Left lung (tissue), 14 donors: ENCODE measurements at places on chromosomes 2 and 18.

- DNase-seq, result peak; percentile 19
Observed at GRCh38 chr2:239165206-239165831, 235.5 kb downstream of the HDAC4 start.

DNA sequence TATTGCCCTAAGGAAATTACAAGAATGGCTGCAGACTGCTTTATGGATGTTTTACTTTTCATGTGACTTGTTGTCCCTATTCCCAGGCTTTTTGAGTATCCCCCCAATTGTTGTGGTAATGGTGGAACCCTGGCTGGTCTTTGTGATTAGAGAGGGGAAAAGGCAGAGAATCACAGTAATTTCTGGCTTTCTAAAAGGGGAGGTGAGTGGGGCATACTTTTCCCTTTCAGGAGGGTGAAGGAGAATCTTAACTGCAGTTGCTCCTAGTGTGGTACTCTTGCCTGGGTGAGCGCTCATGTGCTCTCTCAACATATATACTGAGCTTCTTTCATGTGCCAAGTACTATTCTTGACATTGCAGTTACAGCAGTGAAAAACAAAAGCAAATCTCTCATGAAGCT is 69.3 kb downstream of the ASXL3 start:
- no peak for DNase-seq

DNA sequence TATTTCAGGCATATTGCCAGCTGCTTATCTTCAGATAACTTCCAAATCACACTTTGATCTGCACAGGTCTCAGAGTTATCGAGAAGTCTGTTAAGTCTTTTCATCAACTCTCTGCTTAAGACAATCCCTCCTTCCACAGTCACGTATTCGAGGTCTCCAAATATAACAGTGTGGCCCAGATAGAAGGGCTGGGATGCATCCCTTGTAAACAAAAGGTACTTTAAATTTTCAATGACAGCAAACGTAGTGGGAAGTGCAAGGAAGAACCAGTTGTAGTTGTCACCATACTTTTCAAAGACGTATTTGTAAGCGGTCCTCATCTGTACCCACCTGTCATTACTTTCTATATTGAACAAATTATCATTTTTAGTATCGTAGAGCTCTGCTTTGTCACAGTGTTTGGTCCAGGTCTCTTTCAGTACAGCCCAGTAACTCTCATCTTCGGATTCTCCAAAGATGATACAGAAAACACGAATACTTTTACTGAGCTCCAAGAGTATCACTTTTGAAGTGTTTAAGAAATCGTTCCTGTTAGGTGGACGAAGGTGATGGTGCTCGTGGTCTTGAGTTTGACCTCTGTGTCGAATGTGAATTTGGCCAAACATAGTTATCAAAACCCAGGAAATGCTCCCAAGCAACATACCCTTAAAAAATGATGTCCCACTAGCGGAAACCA is 445 bp downstream of the C1GALT1C1L start:
- DNase-seq, result no peak

DNA sequence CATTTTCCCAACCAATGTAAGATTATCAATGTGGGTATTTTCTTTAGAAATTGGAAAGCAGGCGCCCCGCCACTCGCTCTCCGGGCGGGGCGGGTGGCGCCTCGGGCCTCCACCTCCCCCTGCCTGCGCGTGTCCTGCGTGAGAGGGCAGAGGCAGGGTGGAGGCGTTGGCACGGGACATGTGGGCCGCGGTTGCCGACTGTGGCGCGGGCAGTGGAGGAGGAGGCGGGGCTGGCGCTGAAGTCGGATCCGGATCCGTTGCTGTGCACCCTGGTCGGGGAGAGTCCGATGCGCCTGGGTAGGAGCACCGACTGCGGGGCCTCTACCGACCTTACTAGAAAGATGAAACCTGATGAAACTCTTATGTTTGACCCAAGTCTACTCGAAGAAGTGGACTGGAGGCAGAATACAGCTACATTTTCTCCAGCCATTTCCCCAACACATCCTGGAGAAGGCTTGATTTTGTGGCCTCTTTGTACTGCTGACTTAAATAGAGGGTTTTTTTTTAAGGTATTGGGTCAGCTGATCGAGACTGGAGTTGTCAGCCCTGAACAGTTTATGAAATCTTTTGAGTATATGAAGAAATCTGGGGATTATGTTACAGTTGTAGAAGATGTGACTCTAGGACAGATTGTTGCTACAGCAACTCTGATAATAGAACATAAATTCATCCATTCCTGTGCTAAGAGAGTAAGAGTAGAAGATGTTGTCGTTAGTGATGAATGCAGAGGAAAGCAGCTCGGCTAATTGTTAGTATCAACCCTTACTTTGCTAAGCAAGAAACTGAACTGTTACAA is 37.9 kb downstream of the PMS1 start:
- no peak for DNase-seq

DNA sequence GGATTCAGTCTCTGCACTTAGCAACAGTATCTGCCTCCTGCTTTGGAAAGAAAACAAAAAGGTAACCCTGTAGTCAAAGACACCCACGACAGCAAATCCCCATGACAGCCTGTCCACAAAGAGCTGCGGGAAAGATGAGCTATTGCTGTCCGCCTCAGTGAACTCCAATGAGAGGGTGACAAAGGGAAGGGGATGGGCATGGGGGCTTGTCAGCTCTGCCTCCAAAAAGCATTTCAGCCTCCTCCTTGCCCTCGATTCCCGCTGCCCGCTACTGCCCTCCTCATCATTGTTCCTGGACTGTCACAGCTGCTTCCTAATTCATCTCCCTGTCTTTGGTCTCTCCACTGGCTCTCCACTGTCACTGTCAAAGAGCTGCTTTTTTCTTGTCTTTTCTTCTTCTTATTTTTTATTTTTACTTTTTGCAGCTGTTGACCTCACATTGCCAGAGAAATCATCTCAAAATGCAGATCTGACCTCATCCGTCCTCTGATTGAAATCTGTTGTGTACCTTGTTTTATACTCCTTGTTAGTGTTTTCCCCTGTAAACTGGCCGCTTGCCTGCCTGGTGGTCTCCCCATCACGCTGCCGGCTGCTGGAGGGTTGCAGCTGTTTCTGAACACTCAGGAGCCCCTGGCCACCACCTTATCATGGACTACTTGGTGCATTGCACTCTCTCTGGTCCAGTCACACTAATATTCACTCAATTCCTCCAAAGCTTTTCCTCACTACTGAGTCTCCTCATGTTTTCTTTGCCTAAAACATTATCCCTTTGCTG is 7.9 kb upstream of the E2F6 start:
- no peak for DNase-seq

DNA sequence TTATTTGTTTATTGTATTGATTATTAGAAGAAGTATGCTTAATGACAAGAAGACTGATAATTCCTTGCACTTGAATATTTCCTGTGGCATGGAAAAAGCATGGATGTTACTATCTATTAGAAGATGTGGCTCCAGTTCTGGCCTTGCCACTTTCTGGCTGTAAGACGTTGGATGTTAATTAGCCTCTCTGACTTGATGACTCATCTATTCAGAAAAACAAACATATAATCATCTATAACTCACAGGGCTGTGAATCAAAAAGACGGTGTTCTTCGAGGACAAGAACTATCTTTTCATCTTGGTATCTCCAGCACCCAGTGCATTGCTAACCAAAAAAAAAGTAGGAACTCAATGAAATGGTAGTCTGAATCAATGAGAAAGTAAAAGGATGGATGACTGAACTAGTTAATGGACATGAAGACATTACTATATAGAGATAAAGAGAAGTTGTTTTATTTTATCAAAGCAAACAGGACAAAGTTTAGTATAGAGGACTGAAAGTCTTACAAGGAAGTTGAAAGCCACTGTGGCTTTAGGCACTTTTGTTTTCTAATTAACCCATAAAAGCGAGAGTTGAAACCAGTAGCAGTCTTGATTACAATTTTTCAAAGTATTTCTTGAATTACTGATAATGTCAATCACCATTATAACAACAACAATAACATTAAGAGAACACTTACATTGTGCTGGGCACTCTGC is 145.3 kb downstream of the RND3 start:
- DNase-seq, result no peak

- DNase-seq, result peak; percentile 35
Observed at GRCh38 chr2:204436230-204436629, 109.0 kb upstream of the PARD3B start.

- DNase-seq, result no peak
Observed at GRCh38 chr2:32942793-32943485, 3.8 kb upstream of the LTBP1 start.

- no peak for DNase-seq
Observed at GRCh38 chr2:47087051-47087450, 68.1 kb downstream of the STPG4 start.

DNA sequence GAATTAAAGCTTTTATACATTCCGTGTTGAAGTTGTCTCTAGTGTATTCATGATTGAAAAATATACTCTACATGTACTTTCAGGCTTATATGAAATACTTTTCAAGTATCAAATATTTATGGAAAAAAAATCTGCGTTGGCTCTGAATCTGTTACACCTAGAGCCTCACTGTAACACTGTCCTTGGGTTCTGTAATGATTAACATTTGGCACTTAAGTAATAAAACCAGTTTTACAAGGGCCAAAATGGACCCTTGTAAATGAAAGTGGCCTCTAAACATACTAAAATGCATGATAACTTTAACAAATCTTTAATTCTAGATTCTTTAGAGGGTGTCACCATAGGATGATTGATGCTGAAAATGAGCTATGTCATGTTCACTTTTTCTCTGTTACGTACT is 162.8 kb downstream of the PTPRM start:
- DNase-seq, result no peak

GRCh38 chr2:191565647-191566198 is 112.2 kb upstream of the NABP1 start:
- DNase-seq, result no peak

DNA sequence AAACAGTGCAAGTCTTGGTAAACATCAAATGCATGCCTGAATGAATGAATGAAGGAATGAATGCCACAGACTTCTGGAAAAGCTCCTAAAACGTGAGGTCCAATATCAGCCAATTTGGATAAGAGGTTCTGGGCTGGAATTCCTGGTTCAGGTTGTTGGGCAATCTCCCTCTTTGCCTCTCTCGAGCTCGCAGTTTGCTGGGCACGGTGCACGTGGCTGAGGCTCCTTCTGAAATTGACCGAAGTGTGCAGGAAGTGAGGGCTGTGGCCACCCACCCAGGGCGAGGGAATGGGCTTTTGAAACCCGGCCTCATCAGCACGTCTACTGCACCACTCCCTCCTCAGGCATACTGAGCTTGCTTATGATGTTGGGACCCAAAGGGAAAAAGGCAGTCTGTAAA is 288.8 kb upstream of the HS6ST1 start:
- no peak for DNase-seq
